Fibroblast of the aortic adventitia (primary cell): ENCODE measurements at places on chromosomes 16 and 17. TPM values are rescaled to one million over a fixed set of nuclear protein-coding genes. Genes with fewer than 3 reads are reported as not detected.

The RHBDF1 gene
- 39.4 and 66.8 TPM in 2 replicates for total RNA-seq

The PRDM7 gene
- not detected in 2 replicates for total RNA-seq

The SDR42E1 gene
- total RNA-seq: under 0.01 and 0.08 TPM in 2 replicates

The TNP2 gene
- total RNA-seq: not detected in 2 replicates

The GLP2R gene
- total RNA-seq: 0.16 TPM in 1 of 2 replicates, not detected in the other
